CD4-positive, alpha-beta T cell treated with Interleukin-15 for 1 hour (primary cell): ENCODE measurements at places on chromosomes 3 and 15.

DNA sequence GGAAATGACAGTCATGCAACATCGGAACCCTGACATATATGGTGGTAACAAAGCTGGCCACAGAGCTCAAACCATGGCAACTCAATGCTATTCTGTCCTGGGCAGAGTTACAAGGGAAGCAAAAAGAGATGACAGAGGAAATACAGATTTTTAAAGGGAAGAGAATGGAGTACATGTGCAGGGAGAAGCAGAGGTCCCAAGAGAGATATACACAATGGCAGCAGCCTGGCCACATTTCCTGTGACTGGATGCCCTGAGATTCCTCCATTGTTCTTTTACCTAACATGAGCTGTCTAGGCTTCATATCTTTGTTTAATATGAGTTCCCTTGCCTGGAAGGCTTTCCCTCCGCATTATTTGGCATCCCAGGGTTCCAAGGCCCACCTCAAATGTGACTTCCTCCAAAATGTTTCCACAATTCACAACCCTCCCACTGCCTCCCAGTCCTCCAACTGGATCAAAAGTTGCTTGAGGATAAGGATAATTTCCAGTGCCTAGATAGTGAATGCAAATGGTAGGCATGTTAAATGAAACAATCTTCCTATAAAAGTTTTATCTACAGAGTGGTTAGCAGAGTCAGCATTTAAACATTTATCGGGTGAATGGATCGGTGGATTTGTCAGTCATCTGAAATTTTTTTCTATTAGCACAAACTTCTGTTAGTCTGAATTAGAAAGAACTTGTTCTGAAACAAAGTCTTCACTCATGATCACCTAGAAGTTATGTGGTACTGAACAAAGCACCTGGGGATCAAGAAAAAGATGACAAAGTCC, 86.2 kb downstream of the DHX30 start:
- DNase-seq = no peak

DNA sequence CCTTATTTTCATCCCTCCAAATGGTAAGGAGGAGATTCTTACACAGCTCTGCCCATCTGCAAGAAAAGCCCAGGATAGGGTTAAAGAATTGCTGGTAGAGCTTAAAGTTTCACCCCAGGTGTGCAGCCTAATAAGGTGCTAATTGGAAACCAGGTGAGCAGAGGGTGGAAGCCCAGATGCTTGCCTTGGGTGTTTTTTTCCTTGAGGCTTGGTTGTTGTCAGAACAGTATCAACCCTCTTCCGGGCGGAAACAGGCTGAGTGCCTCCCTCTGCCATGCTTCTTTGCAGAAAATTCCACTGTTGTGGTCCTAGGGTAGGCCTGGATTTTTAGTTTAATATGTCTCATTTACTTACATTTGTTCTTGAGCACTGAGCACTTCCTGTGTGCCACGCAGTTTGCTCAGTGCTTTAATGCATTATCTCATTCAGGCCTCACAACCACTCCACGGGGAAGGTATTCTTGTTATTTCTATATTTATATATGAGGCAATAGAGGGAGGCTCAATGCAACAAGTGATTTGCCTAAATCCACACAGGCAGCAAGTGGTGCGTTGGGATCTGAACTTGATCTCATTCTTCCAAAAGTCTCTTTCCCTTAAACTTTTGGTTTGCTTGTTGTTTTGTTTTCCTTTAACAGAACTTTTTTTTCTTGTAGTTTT, 115.0 kb upstream of the LRIG1 start:
- DNase-seq = no peak

DNA sequence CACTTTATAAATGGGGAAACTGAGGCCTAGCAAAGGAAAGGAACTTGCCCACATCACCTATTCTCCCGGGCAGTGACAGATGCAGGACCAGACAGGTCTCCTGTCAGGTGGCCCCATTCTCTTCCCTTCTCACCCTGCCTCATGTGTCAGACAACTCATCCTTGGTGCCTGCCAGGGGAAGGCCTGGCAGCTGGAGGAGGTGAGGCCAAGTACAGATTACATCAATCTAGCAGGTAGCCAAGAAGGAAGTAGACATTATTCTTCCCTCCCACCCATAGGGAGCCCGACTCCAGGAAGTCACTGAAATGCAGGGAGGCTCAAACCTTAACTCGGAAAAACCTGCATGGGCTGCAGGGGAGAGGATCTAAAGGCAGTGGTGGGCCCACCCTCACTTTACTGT, 39.6 kb downstream of the DAPK2 start:
- DNase-seq = no peak

GRCh38 chr3:57041674-57042073, 18.8 kb upstream of the SPATA12 start:
- no peak for DNase-seq

- DNase-seq = no peak
Measured at GRCh38 chr15:39919748-39920509, at the start of gene GPR176. TSS of gene GPR176 (minus strand) at chr15:39920266. CDS start at chr15:39920026, 240 bp downstream.

DNA sequence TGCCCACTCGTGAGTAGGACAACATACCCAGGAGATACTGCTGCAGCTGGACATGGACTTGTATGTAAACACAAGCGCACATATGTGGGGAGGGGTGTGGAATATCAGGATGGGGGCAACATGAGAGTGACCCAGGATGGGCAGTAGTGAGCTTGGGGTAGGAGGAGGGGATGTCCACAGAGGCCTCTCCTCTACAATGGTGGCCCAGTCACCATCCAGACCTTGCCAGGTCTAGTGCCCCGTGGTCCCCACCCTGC, 266 bp upstream of the ZBTB47 start:
- DNase-seq = no peak

DNA sequence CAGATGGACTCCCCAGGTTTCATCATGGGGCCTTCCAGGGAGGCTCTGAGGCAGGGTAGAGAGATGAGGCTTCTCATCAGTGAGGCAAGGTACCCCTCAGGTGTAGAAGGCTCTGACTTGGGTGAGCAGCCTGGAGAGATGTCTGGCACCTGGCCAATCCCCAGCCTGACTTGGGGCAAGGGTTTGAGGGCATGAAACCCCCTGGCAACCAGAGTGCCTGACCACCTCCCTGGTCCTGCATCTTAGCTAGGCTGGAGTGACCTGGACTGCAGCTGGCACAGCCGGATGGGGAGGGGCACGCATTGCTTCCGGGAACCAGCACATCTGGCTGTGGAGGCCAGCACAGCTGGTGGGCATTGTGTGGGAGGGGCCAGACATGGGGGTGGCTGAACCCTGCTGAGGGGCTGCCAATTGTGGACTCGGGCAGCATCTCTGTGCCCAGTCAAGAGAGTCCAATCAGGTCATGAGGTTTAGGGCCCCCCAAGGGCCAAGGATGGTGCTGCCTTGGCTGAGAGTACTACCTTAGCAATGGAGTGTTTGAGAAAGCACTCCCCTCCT, 1.9 kb downstream of the ZBTB47 start:
- DNase-seq = no peak

- no peak for DNase-seq
Measured at GRCh38 chr3:107220538-107220937, 156.7 kb upstream of the CCDC54 start.

DNA sequence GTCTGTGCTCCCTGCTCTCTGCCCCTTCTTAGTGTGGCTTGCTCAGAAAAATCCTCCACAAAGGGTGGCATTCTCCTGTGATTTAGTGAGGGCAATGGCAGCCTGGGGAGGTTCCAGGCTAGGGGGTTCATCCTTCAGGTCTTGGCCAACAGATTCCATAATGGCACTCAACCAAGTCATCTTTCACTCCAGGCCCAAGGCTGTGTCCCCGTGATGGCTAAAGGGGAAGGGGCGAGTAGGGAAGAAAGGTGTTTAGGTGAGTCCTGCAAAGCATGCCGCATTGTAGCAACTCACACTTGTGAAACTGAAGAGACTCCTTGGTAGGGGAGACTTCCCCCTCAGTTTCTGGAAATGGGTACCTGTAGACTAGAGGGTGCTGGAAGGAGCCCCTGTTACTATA, 105.6 kb downstream of the THSD4 start:
- DNase-seq = no peak

DNA sequence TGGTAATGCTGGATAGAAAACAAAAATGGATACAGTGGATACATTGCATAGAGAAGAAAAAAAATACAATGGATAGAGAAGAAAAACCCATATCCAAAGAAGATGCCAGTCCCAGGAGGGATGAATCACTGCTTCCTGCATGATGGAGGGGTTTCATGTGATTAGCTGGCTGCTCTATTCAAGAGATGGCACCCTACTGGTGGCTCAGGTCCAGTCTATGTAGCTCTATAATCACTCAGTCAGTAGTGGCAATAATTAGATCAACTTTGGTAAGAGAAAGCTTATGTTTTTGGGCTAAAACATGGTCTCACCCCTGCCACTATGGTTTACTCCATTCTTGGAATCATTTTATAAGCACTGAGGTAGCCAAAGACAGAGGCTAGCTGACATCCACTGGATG, 33.7 kb upstream of the NOX5 start:
- DNase-seq = no peak

- DNase-seq = no peak
Measured at GRCh38 chr15:48427479-48427878, 96.2 kb downstream of the DUT start.

GRCh38 chr3:39150148-39150802, 3.1 kb downstream of the CSRNP1 start:
- DNase-seq = no peak

DNA sequence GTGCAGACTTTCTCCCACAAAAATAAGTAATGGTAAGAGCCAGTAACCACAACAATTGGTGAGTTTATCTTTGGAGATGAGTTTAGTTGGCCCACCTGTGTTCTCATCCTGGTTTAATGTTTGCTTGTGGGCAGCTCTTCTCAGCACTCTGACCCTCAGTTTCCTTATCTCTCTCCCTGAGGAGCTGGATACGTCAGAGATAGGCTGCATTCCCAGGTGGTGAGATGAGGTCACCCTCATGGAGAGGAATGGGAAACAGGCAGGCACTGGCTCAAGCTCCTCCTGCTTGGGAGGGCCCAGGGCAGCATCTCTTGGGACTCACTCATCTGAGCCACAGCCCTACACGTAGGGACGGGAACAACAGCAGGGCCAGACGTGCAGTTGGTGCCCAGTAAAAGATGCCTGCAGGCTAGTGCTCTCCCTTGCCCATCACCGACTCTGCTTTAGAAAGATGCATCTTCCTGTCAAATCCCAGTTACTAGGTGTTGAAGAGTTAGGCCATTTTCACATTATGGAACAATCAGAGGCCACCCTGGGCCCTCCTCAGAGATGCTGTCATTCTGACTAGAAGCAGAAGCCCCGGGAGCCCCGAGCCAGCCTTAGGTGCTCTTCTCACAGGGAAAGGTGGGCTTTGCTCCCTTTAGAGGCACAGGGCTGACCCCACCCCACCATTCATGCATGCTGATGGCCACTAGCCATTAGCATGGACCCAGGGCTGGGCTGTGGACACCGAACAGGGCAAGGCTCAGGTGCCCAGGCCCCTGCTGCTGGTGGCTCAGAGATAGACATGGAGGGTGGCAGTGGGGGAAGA, 59.7 kb downstream of the GRIP2 start:
- no peak for DNase-seq

DNA sequence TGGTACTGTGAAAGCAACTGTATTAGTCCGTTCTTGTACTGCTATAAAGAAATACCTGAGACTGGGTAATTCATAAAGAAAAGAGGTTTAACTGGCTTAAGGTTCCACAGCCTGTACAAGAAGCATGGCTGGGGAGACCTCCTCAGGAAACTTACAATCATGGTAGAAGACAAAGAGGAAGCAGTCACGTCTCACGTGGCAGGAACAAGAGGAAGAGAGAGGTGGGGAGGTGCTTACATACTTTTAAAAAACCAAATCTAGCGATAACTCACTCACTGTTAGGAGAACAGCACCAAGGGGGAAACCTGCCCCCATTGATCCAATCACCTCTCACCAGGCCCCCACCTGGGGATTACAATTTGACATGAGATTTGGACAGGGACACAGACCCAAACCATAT, 48.9 kb downstream of the IQGAP1 start:
- no peak for DNase-seq

DNA sequence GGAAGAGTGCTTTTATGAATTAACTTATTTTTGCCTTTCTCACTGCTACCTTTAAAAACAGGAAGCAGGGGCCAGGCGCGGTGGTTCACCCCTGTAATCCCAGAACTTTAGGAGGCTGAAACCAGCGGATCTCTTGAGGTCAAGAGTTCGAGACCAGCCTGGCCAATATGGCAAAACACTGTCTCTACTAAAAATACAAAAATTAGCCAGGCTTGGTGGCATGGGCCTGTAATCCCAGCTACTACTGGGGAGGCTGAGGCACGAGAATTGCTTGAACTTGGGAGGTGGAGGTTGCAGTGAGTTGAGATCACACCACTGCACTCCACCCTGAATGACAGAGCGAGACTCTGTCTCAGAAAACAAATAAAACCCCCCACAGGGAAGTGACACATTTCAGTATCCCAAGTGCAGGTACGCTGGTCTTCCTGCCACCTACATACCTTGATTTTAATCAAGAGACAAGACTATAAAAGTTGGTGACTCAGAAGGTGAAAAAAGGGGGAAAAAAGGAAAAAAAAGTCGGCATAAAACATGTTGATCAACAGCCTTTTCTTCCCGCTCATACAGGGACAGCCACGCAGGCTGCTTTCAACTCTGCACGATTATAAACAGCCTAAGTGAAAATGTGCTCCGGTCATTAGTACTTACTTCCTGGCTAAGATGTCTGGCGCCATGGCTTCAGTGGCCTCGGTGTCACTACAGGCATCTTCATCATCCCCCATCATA, 18.8 kb downstream of the PPP1R2 start:
- no peak for DNase-seq

GRCh38 chr3:50502225-50502583, 1.2 kb downstream of the CACNA2D2 start:
- no peak for DNase-seq

- DNase-seq = no peak
Measured at GRCh38 chr3:13475871-13476590, 4.1 kb upstream of the HDAC11 start.

DNA sequence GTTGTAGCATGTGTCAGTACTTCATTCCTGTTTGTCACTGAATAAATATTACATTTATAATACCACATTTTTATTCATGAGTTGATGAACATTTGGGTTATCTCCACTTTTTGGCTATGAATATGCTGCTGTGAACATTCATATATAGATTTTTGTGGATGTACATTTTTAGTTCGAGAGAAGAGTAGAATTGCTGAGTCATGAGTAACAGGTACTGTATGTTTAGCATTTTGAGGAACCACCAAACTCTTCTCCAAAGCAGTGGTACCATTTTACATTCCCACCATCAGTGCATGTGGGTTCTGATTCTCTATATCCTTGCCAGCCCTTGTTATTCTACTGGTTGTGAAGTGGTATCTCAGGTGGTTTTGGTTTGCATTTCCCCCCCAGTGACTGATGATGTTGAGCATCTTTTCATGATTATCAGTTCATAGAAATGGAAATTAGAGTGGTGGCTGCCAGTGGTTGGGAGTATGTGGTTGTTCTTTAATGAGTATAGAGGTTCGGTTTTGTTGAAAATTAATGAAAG, 59.6 kb downstream of the CCDC66 start:
- DNase-seq = no peak
